ENCODE measurements at places on chromosomes 6 and 20.

- peak overlapping the region; percentile 14 for H3K27ac ChIP-seq
- no peaks in the 10 kb centered on the region for H3K4me1 ChIP-seq
- H3K4me3 ChIP-seq: no peak overlapping the region
- H3K36me3 ChIP-seq: no peaks in the 10 kb centered on the region
- no peaks in the 10 kb centered on the region for H3K27me3 ChIP-seq
Observed at GRCh38 chr20:53926428-53927028, 143.9 kb downstream of the BCAS1 start.

DNA sequence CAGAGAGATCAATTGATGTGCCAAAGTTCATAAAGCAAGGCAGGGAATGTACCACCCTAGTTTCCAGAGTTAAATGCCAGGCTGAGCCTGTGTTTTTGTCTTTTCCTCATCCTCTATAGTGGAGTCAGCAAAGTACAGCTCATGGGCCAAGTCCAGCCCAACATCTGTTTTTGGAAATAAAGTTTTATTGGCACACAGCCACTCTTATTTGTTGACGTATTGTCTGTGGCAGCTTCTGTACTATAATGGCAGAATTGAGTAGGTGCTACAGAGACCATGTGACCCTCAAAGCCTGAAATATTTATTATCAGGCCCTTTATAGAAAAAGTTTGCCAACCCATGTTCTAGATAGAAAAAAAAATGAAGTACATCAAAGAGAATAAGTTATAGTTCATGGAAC, 187.0 kb downstream of the TSHZ2 start:
- H3K27ac ChIP-seq: no peak overlapping the region
- no peaks in the 10 kb centered on the region for H3K36me3 ChIP-seq
- H3K4me3 ChIP-seq: no peak overlapping the region
- H3K4me1 ChIP-seq: no peaks in the 10 kb centered on the region
- H3K27me3 ChIP-seq: no peaks in the 10 kb centered on the region

DNA sequence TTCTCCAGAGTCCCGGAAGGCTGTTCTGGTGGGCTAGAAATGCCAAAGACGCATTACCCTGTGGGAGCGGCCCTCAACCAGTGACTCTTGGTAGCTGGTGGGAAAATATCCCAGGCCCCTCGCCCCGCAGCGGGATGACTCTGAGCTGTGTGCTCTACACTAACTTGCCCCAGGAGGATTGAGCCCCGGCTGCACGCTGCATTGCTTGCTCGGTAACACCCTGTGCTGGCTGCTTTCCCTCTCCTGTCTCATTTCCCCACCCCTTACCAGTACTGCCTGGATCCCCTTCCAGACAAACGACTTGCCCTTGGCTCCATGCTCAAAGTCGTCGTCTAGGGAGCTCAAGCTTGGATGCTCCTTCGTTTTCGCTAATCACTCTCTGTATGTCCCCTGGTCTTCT, 411.8 kb upstream of the SULF2 start:
- H3K27me3 ChIP-seq: no peaks in the 10 kb centered on the region
- H3K4me3 ChIP-seq: no peak overlapping the region
- H3K4me1 ChIP-seq: no peaks in the 10 kb centered on the region
- DNase-seq: no peak
- no peaks in the 10 kb centered on the region for H3K36me3 ChIP-seq

GRCh38 chr6:30931969-30932645, at the start of gene SFTA2:
Gene SFTA2, minus strand, starts transcription at chr6:30932170. Its CDS starts 74 bp downstream, at chr6:30932096.
- no peak within 1 kb of the TSS for H3K4me3 ChIP-seq
- no peaks in the 10 kb centered on the region for H3K27me3 ChIP-seq
- no peak within 1 kb of the TSS for H3K27ac ChIP-seq

DNA sequence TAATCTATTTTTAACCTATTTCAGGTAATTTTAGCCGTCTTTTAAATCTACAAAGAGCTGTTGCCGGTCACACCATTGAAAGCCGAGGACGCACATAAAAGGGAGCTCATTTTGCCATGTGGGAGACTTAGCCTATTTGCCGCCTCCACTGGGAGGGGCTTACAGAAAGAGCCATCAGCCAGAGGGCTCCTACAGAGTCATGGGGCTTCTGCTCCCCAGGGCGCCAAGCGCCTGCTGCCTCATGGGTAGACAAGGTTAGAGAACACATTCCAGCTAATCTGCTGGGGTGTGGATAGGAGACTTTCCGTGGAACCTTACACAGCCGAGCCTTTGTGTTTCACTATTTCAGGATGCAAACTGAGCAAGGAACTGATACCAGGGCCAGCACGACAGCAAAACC, 12.6 kb downstream of the PCMTD2 start:
- DNase-seq: no peak
- H3K36me3 ChIP-seq: no peaks in the 10 kb centered on the region
- H3K27me3 ChIP-seq: no peaks in the 10 kb centered on the region
- H3K4me3 ChIP-seq: no peak overlapping the region
- H3K4me1 ChIP-seq: no peaks in the 10 kb centered on the region

GRCh38 chr20:46286382-46286781, 21.9 kb downstream of the CDH22 start:
- DNase-seq: no peak
- H3K36me3 ChIP-seq: no peaks in the 10 kb centered on the region
- H3K27me3 ChIP-seq: peaks cover 65% of the 10 kb centered on the region
- H3K27ac ChIP-seq: no peak overlapping the region
- H3K4me1 ChIP-seq: no peaks in the 10 kb centered on the region

All from breast epithelium (tissue), 4 donors.